ENCODE measurements at places on chromosomes 6 and 20.

- no peak for DNase-seq
Measured at GRCh38 chr20:37968841-37969401, 64.3 kb downstream of the TTI1 start.

DNA sequence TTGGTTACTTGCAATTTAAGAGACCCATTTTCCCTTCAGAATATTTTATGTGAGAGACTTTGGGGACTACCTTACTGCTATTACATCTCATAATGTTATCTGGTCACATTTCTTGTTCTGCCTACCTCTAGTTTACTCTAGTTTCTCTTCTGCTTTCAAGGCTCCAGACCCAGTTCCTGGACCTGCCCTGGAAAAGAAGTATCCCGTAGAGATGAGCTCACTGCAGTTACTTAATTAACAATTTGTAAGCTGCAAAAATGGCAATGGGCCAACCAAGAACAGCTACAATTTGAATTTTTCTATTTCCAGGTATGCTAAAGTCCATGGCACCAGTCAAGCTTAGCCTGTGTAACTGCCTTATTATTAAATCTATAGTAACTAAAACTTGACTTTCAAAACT lies 25.0 kb downstream of the TAB2 start:
- DNase-seq: no peak

DNA sequence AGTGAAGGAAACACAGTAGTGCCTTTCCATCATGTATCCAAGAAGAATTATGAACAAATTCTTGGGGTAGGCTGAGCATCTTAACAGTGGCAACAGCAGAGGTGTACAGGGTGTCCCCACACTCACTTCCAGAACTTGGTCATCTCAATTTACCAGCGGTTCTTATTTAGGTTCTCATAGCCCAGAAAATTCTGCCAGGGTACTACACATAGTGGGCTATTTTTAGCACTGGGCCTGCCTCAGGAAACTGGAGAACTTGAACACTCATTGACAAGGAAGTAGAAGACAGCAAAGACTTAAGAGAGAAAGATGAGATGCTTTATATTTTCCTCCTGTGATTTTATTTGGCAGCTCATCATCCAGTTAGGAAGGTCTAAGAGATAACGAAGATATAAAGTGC lies 71.8 kb upstream of the PHIP start:
- DNase-seq: no peak

DNA sequence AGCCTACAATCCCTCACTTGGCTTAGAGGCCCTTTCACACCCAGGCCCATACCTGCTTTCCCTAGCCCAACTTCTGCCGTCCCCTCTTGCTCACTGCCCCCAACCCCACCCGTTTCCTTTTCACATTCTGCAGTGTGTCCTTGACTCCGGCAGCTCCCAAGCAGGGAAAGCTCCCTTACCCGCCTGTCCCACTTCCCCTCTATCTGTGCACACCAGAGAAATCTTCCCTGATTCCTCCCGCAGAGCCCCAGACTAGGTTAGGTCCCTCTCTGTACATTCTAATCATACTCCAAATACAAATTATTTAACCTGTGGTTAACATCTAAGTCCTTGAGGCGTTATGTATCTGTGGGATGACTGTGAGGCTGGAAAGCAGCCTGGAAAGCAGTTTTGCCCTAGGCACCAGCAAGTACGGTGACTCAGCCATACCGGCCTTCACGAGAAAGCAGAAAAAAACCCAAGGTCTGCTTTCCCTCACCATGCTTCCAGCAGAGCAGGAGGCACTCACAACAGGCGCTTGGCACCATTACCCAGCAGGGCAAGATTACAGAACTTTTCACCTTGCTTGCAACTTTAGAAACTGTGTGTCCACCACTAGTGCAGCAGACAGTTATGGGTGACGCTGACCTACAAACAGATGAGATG lies 22.3 kb downstream of the ELOVL5 start:
- DNase-seq: peak; percentile 82

DNA sequence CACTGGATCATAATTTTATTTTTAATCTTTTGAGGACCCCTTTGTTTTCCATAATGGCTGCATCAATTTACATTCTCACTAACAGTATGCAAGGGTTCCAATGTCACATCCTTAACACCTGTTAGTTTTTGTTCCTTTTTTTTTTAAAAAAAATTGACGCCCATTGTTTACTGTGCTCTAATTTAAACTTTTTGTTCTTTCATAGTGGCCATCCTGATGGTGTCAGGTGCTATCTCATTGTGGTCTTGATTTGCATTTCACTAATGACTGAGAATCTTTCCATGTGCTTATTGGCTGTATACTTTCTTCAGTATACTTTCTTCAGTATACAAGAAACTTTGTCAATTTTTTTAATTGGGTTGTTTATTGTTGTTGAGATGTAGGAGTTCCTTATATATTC lies 347.0 kb downstream of the RNGTT start:
- DNase-seq: no peak

- DNase-seq: no peak
Measured at GRCh38 chr20:51065615-51066014, 42.7 kb upstream of the KCNG1 start.

- DNase-seq: no peak
Measured at GRCh38 chr6:101001012-101001411, 119.9 kb upstream of the ASCC3 start.

DNA sequence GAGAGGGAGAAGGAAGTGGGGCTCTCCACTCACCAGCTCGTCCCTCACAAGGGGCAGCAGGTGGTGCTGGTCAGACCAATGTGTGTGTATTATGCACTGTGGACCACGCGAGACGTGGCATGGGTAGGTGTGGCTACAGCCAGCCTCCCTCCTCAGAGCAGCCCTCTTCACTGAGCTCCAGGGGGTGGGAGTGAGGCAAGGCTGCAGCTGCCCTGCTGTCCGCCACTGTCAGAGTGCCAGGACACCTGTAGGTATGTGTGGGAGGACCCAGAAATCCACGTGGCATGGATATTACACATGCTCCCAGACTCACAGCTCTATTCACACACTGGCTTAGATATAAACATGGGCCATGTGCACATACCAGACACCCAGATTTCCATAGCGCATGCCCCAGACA lies 90.3 kb downstream of the VEGFA start:
- no peak for DNase-seq

DNA sequence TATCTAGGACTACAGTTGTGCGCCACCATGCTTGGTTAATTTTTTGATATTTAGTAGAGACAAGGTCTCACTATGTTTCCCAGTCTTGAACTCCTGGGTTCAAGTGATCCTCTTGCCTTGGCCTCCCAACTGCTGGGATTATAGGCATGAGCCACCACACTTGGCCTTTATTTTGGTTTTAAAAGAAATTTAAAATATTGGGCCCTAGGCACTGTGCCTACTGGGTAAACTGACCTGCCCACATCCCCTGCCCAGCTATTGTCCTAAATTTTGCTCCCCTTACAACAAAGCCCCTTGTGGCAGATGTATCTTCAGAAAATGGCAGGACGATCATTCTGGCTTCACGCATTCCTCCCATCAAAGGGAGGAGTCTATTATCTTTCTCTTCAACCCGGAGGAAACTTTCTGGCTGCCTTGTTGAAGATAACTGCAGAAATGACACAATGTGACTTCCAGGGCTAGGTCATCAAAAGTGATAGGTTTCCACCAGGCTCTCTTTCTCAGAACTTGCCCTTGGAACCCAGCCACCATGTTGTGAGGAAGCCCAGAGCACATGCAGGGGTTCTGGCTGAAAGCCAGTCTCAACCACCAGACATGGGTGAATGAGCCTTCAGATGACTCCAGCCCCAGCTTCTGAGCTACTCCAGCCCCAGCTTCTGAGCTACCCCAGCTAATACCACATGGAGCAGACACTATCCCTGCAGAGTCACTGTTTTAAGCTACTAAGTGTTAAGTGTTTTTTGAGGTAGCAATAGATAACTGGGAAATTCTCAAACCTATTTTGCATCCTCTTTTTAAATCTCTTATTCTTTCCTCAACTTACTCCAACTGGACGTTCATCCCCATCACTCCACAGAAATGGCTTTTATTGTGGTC lies 4.6 kb upstream of the GUCA1B start:
- DNase-seq: no peak

- no peak for DNase-seq
Measured at GRCh38 chr6:44487002-44487401, 99.5 kb downstream of the CDC5L start.

DNA sequence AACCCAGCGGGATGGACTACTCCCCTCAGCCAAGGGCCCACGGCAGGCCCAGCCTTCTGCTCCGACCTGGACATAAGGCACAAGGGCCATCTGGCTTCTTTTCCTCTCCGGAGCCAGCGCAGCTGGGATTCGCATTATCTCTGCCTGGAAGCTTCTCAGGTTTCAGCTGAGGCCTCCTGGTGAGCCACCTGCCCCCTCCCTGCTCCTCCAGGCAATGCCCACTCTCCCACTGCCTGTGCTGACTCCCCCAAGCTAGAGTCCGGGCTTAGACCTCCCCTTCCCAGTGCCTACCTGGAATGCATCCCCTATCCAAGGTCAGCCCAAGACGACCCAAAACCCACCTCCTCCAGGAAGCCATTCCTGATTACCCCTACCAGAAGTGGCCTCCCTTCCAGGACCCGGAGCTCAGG lies 60.7 kb downstream of the EZR start:
- no peak for DNase-seq

DNA sequence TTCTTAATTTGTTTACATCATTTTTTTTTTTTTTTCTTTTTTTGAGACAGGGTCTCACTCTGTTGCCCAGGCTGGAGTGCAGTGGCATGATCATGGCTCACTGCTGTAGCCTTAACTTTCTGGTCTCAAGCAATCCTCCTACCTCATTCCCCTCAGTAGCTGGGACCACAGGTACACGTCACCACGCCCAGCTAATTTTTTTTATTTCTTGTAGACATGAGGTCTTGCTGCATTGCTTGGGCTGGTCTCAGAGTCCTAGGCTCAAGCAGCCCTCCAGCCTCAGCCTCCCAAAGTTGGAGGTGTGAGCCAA lies 30.3 kb downstream of the RPF2 start:
- DNase-seq: no peak

DNA sequence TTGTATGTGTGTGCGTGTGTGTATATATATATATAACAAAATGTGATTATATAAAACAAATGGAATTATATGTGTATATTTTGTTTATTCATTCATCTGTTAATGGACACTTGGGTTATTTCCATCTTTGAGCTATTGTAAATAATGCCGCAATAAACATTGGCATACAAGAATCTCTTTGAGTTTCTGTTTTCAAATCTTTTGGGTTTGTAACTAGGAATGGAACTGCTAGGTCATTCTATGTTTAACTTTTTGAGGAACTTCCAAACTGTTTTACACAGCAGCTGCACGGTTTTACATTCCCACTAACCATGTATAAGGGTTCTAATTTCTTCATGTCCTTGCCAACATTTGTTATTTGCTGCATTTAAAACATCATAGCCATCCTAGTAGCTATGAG lies 39.9 kb upstream of the TGM2 start:
- no peak for DNase-seq

DNA sequence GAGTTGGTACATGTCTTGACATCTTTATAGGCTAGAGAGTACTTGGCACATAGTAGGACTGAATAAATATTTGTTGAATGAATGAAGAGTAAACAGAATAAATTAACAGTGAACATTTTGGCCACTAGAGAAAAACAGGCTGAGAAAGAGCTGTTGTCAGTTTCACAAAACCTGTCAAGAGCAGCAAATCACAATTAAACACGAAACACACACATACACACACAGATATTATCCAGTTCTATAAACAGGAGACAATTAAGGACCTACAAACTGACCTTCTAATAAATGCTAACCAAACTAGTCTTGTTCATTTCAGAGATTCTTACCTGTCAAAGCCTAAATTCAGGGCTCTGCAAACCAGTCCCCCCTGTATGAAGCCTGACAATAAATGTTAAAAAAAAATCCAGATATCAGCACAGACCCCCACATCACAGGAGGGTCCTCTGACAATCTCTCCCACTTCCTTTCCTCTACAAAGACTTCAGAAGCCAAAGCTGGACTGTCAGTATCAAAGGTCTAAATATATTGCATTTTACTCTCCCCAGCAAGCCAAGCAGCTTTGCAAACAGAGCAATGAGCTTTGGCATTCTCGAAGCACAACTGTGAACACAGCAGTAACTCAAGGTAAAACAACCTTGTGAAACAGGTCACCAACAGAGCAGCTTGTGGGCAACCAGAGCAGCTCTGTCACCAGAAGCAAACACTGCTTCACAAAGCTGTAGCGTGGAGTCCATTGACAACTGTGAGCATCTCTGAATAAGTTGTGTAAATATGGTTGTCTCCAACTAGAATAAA lies 229.9 kb downstream of the TBXT start:
- DNase-seq: no peak

DNA sequence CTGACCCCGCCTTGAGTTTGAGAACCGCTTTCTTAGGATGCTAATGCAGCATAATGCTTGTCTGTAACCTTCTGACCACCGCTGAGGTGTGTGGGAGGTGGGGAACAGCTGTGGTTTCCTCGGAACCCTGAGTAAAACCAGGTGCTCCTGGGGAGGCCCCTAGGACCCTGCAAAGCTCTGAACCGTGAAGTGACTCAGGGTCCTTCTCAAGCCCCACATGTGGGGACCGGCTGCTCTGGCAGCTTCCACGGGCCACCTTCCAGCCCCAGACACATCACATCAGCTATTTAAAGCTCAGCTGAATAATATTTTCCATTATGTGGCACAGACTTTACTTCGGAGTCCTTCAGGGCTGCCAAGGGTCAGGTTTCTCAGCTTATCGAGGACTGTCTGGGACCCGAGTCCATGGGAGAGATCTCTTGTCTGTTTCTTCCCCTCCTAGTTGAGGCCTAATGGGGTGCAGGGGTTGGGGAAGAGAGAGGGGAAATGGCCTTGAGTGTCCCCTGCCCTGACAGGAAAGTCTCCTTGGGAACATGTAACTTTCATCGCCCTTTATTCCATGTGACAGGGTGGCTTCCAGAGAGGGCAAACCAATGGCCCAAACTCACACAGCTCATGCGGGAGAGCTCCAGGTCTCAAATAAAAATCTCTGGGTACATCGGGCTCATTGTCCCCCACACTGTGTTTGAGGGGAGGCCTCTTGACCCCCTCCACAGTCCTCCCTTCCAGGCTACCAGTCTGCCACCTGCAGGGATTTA lies 186.1 kb upstream of the SLC24A3 start:
- DNase-seq: no peak

DNA sequence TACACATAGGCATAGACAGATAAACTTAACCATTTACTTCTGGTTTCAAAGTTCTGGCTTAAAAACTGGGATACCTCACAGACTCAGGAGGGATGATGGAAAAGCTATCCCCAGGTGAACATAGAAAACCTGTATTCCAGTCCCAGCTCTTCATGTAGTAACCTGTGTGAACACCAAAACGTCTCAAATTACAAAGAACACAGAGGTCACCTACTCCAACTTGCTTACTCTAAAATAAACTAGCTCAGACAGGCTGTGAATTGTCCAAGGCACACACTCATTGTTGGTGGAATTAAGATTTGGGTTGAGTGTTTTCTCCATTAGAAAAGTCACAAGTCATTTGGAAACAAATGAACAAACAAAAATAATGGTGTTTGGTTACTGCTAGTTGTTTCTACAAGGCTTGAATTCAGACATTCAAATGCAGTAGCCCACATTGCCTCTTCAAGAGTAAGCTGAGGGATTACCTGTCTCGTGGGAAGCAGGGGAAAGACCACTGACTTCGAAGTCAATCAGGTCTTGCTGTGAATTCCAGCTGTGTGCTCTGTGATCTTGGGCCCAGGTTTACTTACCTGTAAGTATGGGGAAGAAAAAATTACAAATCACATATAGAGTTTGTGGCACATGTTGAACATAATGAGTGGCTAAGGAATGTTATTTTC lies 48.2 kb upstream of the LRRC1 start:
- no peak for DNase-seq

- DNase-seq: no peak
Measured at GRCh38 chr6:107598091-107598490, 108.2 kb downstream of the SOBP start.

GRCh38 chr6:6005051-6006005 lies 1.4 kb downstream of the NRN1 start:
- no peak for DNase-seq

Measured in foreskin melanocyte (primary cell).